ELR (cell line): ENCODE measurements at places on chromosomes 11 and 22.

- DNase-seq: no peak
Observed at GRCh38 chr11:26556582-26556981, 15.5 kb downstream of the MUC15 start.

DNA sequence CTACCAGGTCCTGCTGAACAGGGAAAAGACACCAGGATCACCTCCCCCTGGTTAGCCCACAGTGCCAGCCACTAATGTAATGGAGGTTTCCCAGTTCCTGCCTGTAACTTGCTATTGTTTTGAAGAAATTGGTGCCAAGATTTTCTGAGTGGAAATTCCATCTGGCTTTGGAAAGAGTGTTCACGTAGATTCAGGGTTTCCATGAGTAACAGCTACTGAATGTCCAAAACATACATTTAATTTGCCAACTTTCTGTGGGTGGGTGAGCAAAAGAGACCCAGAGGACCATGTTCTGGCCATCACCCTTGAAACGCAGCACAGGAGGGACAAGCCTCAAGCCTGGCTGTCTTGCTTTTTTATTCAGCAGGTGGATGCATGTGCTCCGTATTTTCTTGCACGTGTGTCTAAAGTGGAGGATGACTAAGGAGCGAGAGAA lies 8.8 kb upstream of the DKK3 start:
- DNase-seq: no peak

- no peak for DNase-seq
Observed at GRCh38 chr11:17476317-17477083, at the start of gene ABCC8. Gene ABCC8 (minus strand): TSS chr11:17476845. CDS start chr11:17476776, 69 bp downstream.

DNA sequence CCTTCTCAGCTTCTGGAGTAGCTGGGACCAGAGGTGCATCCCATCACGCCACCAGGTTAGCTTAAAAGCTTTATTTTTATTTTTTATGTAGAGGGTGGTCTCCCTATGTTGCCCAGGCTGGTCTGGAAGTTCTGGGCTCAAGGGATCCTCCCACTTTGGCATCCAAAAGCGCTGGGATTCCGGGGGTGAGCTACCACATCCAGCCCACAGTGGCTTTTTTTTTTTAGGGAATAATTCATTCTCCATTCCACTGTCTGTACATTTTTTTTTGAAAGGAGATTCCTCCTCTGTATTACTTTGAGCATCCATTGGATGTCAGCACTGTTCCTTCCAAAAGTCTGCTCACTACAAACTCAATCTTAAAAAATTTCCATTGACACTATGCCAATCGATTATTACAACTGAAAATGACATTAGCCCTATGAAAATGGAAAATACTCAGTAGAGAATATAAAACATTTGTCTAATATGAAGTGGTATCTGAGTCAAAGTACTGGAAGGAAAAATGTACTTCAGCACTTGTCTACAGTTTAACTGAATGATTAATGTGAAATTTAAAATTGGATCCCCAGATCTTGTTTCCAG lies 1.3 kb upstream of the LPXN start:
- peak; percentile 69 for DNase-seq

GRCh38 chr11:30585125-30585891 lies 845 bp downstream of the MPPED2 start:
- no peak for DNase-seq

GRCh38 chr22:27795053-27795452 lies 6.5 kb downstream of the MN1 start:
- DNase-seq: no peak

DNA sequence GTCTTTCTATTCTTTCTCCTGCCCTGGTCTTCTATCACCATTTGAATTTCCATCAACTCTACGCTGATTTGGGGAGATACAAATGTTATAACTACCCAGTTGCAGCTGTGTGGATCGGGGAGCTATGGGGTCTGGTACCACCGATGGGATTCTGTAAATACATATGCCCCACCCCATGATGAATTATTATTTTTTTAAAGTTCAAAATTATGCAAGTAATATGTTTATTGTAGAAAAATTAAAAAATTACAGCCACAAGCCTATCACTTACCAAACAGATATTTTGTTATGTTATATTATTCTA lies 52.4 kb upstream of the CLMP start:
- no peak for DNase-seq

- peak; percentile 25 for DNase-seq
Observed at GRCh38 chr11:128323381-128323780, 264.0 kb downstream of the ETS1 start.

DNA sequence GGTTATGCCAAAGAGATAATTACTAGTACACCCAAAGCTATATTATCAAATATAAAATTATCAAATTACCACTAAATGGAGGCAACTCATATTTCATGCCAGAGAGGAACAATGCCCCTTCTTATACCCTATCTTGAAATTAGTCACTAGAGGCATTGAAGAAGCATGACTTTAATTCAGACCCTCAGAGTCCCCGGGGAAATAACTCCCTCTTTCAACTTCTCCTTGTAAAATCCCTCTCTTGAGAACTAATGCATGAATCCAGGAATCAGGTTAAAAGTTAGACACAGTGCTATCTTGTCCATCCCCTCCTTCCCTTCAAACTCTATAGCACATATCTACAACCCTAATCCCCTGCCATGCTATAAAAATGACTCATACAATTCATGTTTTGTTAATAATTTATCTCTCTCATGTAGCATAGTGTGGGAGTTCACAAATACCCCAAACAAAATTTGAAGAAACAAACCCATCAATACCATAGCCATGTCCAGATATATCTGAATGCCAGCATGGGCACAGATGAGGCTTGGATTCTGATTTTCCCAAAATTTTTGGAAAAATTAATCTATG lies 665.4 kb downstream of the KCNA4 start:
- no peak for DNase-seq
